Activated CD4-positive, alpha-beta T cell treated with anti-CD3 and anti-CD28 coated beads, Interleukin-2, Interleukin-6, amounts not matched to agents 100 ng/mL and 50 ng/mL, durations not matched to agents 16 hours and 8 hours (primary cell): ENCODE measurements at places on chromosomes 5 and 9.

- no peak for DNase-seq
Observed at GRCh38 chr5:39652036-39652435, 227.3 kb upstream of the DAB2 start.

GRCh38 chr9:12884736-12885395, 110.0 kb downstream of the LURAP1L start:
- no peak for DNase-seq

GRCh38 chr5:72152545-72152944, 45.3 kb downstream of the MAP1B start:
- no peak for DNase-seq

DNA sequence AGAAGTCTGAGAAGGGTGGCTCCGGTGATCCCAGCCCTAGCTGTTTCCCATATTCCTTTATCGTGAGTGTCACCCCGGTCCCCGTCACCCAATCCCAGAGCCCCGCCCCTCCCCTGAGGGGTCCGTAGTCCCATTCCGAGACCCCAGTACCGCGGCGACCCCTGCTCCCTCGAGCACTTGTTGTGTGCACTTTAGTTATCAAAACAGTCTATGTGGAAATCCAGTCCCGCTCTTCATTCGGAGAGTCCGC, 223 bp downstream of the LRSAM1 start:
- DNase-seq = no peak

- DNase-seq = no peak
Observed at GRCh38 chr5:17282283-17283120, 65.1 kb downstream of the BASP1 start.

DNA sequence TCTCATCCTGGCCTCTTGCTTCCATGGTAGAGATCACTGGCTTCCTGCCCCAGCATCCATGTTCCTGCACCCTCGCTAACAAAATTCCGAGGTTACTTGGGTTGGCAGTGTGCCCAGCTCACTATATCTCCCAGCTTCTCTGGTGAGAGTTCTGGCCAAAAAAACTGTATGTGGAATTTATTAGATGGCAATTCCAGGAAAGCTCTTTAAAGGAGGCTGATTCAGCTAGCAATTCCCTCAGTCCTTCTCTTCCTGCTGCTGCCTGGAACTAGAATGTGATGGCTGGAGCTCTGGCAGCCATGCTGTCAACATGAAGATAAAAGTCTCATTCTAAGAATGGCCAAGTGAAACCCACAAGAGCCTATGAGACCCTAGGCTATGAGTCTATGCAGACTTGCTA, 88.8 kb downstream of the SECISBP2 start:
- no peak for DNase-seq

- no peak for DNase-seq
Observed at GRCh38 chr9:134775081-134775951, 105.3 kb upstream of the FCN2 start.

GRCh38 chr5:116375926-116376325, 198.7 kb downstream of the SEMA6A start:
- no peak for DNase-seq

GRCh38 chr5:177526191-177526590, 9.4 kb upstream of the DDX41 start:
- no peak for DNase-seq
